ENCODE measurements at places on chromosomes 5 and 9.

DNA sequence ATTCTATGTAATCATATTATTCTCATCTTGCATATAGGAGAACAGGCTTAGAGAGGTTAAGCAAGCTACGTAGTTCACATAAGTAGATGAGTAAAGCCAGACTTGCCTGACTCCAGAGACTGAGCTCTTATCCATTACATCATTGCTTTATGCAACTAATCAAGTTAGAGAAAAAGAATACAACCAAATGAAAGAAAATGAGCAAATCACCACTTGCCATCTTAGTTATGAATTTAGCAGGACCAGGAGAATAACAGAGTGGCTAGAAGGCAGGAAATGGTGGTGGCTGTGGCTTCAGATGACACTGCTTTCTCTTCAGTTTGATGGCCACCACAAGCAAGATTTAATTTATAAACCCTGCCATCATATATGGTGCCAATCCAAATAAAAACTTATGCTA, 26.6 kb downstream of the POC5 start:
- DNase-seq = no peak

DNA sequence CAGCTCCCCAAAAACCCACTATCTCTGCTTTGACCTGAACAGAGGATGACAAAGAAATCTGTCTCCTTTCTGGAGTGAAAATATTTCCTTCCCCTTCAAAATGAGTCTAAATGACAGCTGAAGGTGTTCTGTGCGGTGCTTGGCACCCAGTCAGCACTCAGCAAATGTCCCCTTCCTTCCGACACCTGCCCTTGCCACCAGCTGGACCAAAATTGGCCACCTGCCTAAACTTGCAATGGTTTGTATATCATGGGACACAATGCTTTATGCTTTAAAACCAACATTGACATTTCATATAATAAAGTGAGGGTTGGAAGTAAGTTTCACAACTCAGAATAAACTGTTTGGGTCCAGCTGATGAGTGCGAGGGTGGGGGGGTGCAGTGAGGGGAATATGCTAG, 7.5 kb upstream of the TTC1 start:
- DNase-seq = no peak

DNA sequence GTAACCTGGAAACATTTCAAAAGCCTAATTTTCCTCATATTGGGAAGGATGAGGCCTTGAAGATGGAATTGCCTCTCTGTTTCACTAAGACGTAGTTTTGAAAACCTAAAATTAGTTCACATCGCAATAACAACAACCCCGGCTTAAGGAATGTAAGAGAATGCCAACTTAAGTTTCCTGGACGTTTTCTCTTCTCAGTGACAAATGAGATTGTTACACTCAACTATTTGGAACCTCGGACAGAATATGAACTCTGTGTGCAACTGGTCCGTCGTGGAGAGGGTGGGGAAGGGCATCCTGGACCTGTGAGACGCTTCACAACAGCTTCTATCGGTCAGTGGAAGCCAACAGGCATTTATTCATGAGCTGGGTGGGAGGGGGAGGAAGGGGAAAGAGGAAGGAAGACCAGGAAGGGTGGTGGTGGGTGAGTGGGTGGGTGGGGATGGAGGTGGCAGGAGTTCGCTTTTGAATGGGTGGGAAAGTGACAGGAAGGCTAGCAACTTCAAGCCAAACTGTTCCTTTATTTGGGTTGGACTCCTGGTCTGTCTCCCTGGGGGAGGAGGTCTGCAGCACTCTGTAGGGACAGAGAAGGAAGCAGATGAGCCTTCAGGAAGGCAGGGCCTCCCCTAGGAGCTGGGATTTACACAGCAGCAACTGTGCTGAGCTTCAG, 83.4 kb downstream of the TEK start:
- DNase-seq = no peak

DNA sequence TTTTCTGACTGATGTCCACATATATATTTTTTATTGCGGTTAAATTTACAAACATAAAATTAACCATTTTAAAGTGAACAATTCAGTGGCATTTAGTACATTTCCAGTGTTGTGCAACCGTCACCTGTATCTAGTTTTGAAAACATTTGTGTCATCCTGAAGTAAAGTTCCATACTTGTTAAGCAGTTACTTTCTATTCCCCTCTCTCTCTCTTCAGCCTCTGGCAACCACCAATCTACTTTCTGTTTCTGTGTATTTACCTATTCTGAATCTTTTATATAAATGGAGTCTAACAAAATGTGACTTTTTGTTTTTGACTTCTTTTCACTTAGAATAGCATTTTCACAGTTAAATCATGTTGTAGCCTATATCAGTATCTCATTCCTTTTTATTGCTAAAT, 480.1 kb upstream of the SMARCA2 start:
- no peak for DNase-seq

DNA sequence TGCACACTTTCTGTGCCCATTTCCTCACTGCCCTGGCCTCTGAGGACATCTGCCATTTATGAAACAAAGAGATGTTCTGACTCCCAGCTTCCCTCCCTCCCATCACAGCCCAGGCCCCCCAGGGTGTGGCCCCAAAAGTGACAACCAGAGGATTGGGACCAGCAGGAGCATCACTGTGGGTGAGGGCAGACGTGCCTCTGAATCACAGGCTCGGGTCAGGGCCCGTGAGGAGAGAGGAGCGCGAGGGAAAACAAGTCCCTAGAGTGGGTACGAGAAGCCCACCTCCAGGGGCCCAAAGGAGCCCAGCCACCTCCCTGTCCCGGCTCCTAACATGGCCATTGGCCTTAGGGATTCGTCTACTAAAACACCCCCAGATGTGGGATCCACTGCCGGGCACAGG, 138.0 kb upstream of the FSTL4 start:
- no peak for DNase-seq

- DNase-seq = no peak
These were observed 19.7 kb downstream of the C6 start for GRCh38 chr5:41193456-41194205.

DNA sequence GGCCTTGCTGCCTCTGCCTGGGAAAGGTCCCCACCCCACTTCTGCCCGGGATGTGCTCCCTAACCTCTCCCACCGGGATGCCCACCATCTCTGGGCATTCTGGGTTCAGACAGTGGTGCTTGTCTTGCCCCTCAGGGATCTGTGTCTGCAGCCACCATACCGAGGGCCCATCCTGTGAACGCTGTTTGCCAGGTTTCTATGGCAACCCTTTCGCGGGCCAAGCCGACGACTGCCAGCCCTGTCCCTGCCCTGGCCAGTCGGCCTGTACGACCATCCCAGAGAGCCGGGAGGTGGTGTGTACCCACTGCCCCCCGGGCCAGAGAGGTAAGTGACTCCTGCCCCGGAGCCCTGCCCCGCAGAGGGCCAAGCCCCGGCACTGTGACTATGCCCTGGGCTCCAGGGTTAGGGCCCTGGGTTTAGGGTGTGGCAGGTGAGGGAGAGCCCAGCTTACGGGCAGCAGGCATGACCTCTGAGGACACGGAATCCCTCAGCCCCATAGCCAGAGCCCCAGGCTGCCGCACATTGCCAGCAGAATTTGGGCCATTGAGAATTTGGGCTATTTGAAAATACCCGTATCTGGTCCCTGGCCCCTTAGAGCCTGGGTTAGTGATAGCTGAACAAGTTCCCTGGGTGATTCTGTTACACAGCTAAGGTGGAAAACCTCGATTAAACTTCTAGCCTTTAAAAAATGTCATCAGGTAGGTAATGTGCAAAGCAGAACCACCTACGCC, 35.3 kb upstream of the AIF1L start:
- no peak for DNase-seq

GRCh38 chr9:93620881-93621820, 44.8 kb downstream of the PHF2 start:
- DNase-seq = no peak

DNA sequence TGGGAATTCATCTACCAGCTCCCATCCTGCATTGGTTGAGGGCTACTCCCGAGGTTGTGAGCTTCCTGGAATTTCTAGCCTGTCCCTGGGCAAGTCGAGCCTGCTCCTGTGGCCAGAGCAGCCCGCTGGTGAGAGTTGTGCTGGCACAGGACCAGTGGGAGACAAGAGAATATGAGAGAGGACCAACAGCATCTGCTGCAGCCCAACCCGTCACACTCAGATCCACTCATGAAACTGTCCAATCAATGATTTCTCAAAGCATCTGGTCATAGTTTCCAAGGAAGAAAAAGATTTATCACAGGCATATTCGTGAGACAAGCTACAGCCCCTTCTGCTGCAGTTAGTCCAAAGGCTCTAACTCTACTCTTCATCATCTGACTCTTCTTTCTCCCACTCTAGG, 64.4 kb upstream of the RAI14 start:
- no peak for DNase-seq

DNA sequence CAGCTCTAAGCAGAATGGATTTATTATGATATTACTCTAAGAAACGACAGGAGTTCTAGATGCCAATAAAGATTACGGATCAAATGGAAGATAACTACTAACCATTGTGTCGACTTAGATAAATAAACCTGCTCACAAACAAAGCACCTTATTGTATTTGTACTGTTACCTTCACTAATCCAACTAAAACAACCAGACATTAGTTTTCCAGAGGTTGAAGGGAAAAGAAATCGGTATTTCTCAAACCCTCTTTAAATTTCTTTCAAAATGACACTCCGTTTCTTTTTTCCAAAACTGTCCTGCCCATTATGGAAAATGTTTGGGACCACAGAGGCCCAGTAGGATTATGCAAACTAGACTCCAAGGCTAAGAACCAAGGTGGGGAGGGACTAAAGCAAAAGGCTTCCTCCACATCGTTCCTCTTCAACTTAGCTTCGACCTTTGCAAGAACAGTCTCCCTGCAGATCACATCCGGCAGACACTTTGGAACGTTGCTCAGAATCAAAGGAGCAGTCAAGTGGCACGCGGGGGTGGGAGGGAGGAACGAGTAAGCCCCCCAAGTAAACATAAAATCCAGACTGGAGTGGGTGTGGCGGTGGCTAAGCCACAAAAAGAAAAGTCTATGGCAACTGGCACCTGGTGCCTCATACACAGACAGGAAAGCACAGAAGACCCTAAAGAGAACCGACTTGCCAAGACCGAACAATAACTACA, 2.7 kb downstream of the MLLT3 start:
- no peak for DNase-seq

DNA sequence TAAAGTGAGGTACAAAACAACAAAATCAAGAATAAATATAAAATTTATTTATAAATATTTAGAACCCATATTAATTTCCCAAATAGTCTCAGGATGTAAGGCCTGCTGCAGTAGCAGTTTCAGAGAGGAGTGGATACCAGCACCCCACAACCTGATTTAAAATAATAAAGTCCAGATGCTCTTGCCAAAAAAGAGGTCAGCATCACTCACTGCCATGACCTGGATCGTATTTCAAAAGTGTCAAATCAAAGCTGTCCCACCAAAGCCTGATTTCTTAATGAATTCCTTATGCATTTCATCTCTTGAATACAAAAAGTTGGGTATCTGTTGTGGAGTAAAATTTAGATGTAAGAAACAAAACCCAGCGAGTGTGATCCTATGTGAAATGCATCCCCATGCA, 58.0 kb upstream of the ROR2 start:
- no peak for DNase-seq

DNA sequence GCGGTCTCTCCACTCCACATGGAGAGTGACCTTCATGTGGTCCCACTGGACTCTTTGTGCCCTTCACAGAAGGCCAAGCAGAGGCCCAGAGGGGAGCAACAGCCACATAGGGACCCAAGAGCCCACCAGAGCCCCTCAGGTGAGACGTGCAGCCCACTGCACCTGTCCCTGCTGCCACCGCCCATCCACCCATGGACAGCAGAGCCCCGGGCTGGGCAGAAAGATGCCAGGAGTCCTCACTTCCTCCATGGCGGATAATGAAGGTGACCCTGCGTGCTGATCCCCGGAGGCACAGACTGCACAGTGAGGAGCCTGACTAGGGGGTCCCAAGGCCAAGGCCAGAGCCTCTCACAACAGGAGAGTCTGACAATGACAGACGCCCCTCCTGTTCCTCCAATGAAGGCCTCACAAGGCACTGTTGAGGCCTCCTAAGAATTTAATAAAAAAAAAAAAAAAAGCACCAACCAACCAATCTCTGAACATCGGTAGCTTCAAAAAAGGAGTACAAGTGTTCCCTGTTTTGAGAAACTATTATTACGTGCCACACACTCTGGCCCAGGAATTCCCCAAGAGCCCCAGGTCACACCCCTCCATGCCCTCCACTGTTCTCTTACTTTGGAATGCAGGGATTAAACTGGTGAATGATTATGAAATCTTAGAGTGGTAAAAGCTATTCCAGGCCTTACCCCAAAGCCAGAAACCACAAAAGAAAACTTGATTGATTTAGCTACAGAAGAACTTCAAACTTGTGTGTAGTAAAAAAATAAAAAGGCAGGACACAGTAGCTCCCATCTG, 2.8 kb upstream of the PPP1R26 start:
- no peak for DNase-seq

- no peak for DNase-seq
These were observed 21.8 kb downstream of the ELOVL7 start for GRCh38 chr5:60822285-60822556.

DNA sequence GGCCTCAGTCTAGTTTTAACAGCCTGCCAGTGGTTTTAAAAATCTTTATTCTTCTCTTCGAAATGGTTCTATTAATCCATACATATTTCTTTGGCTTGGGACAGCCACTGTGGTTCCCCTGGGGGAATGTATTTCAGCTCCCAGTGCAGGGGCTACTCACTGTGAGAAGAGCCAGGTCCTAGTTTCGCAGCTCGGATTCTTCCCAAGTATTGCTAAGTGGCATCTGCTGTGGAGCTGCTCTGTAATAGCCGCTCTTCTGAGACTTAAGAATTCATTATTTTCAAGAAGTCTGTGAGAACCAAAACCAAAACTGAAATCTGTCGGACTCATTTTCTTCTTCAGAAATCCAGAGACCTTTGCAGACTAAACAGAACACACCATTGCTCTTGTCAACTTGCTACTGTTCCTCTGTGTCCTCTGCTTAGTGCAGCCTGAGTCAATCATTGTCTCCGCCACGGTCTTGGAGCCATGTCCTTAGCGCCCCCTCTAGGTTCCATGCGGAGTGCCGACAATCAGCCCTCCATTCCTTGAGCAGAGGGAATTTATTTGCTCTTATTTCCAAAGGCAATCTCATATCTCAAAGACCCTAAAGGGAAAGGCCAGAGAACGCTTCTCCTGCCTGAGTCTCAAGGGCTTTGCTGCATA, 478.2 kb downstream of the SPATA31D1 start:
- DNase-seq = no peak

DNA sequence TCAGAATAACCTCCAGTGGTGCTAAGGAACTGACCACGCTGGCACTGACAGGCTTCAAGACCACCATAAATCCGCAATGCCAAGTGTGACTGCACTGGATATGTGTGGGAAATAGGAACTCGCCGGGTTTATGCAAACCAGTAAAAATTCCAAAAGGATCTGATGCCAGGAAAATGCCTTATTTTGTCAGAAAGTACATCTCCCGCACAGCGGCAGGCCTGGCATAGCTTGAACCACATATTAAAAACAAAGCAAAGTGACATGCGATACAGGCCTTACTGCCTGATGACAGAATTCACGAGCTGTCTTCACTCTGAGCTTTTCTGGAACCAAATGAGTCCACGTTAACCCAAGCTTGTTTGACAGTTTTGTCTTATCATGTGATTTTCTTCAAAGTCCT, 139.6 kb downstream of the GLIS3 start:
- no peak for DNase-seq

DNA sequence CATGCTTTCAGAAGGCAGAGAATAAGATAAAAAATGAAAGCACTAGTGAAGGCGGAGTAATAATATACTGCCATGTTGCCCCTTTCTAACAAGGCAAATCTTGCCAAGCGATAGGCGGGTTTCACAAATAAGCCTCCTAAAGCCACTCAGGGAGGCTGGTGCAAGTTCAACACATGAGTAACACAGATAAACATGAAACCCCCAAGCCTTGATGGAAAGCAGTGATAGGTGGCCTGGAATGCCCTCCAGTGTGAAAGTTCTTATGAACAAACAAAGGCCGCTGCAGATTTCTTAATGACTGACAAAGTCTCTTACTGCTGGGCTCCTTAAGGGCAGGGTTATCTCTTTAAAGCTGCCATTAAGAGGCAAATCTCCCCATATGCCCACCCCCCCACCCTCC, 154.7 kb downstream of the ZDHHC21 start:
- DNase-seq = no peak

Data from activated naive CD8-positive, alpha-beta T cell treated with anti-CD3 and anti-CD28 coated beads, Interleukin-2, amount 50 U/mL, for 16 hours (primary cell).